ENCODE measurements at places on chromosomes 11 and 22.

- DNase-seq, result no peak
These were observed 22.2 kb downstream of the OR51V1 start for GRCh38 chr11:5178046-5178837.

DNA sequence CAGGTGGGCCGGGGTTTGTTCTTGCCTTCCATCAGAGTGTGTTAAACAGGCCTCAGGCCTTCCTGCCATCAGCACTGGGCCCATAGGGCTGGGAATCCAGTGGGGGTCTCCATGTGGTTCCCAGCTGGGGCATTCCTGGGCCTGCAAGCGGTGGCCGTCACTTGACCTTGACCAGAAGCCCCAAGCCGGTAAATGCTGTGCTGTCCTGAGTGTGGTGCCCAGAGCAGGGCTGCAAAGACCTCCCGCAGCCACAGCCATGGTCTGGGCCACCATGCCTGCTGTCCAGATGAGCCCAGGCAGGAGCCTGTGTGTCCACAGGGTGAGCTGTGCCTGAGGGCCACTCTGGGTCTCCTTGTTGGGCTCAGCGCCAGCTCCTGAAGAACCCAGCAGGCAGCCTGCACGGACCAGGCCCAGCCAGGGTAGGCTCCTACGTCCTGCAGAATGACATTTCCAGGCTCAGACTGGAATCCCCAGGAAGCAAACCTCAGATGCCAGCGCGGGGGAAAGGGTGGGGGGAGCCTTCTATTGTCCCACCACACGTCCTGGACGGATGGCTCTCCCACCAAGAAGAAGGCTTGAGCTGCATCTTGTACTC, 117.3 kb downstream of the KCNQ1OT1 start:
- DNase-seq, result no peak

- no peak for DNase-seq
These were observed 13.2 kb upstream of the SSTR3 start for GRCh38 chr22:37225481-37225880.

DNA sequence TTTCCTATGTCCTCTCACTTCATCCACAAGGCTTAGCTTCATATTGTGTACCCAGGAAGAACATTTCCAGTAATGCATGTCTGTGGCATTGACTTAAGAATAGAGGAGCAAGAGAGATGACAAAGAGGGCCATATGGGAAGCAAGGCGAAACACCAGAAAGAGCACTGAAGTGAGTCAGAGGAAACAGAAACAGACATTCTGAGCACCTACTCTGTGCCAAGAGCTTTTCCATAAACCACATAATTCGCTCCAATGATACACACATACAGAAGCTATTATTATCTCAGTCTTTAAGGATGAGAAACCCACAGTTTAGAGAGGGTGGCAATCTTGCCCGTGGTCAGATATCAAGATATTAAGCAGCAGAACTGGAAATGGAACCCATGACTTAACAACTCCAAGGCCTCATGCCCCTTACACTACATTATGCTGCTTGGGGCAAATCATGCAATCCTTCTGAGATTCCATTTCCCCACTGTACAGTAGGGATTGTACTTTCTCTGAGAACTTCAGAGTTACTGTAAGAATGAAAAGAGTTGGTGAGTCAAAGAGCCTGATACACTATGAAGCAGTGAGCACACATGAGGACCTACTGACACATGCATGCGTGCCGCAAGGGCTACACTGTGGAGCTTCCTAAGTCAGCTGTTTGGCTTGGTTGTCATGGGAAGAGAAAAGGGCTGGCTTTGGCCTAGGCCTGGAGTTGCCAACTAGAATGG, 126.6 kb downstream of the KCNC1 start:
- DNase-seq, result no peak

DNA sequence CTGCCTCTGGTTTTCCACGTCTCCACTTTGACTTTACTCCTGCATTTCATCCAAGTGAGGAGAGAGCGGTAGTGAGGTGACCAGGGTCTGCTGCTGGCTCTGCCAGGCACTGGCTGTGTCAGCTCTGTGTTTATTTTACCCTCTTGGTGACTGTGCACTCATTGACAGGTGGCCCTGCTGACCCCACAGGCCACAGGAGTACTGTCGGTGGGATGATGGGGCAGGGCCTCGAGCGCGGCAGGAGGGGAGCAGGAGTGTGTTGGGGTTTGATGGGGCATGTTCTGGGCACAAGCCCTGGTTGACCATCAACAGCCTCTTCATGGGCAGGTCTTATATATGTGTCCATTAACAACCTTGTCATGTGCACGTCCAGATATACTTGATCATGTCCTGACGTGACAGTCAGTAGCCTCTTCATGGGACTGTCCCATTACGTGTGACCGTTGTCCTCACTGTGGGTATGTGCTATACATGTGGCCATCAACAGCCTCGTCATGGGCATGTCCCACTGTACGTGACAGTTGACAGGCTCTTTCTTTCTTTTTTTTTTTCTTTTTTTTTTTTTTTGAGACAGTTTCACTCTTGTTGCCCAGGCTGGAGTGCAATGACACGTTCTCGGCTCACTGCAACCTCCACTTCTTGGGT, 31.4 kb upstream of the ACR start:
- DNase-seq, result no peak

DNA sequence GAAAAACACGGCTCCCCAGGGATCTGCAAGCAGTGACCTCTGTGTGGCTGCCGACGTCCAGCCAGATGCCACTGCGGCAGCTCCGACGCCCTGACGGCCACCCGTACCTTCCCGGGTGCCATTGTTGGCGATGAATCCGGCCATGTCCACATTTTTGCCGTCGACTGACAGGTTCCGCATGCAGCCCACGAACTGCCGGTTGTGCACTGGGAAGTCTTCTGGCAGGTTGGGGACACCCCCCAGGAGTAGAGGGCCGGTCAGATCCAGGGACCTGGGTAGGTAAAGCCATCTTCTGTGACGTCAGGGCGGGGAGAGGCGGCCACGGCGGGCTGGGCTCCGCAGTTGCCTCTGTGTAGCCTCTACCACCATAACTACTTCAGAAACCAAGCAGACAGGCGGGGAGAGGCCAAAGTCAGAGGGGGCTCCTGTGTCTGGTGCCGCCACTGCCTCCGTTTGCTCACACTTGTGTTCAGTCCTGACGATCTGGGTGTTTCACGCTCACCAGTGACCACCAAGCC, 74.8 kb downstream of the TRMU start:
- no peak for DNase-seq

DNA sequence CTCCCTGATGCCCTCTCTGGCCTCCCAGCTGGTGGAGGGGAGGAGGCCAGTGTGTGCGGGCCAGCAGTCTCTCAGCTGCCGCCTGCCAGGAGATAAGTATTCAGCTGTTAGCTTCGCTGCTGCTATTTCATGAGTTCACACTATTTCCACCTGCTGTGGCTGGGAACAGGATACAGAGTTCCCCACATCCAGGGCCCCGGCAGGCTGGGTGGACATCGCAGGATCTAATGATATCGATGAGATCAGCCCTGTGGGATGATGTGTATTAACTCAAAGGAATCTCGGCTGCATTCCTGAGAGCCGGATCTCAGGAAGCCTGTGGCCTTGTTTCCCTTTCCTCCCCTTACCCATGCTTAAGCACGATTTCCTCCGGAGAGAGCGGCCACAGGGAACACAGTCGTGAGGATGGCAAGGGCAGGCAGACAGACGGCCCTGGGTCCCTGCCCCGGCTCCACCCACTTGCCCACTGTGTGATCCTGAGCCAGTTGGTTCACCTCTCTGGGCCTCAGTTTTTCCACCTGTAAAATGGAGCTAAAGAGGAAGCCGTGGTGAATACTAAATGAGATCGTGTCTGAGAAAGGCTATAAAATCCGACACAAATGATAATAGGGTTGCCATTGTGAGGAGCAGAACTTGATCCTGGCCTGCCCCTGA, 6.5 kb upstream of the PVALB start:
- DNase-seq, result no peak
